GM10248 (cell line): ENCODE measurements at places on chromosomes 5 and 9.
A peak's percentile ranks its signal among the peaks of the same experiment; 100 is the strongest.

- DNase-seq: no peak
Observed at GRCh38 chr5:157816682-157817386, 42.1 kb downstream of the CLINT1 start.

DNA sequence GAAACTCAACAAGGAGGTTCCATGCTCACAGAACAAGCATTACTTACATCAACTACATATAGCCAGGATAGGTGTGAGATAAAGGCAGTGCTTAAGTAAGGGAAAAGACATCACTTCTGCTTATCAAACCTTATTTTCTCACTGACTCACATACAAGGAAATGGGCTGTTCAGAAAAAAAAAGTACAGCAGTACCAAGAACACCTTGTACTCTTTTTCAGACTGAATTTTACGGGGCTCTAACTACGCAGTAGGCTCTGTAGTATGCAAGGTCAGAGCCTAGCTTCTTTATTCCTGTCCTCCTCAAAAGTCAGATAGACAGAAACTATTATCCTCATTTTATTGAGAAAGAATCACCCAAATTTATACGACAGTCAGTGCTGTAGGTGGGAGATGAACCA lies 5.8 kb downstream of the PSMB7 start:
- DNase-seq: no peak

- no peak for DNase-seq
Observed at GRCh38 chr5:4584982-4585381, 555.1 kb upstream of the ADAMTS16 start.

GRCh38 chr5:80034962-80035821 lies at the start of gene THBS4:
Gene THBS4, plus strand, starts transcription at chr5:80035348. Its CDS starts 190 bp downstream, at chr5:80035538.
- no peak for DNase-seq

- no peak for DNase-seq
Observed at GRCh38 chr5:119341452-119342349, 14.1 kb upstream of the TNFAIP8 start.

GRCh38 chr5:143314099-143314498 lies 89.4 kb downstream of the NR3C1 start:
- DNase-seq: no peak

- DNase-seq: no peak
Observed at GRCh38 chr9:19424176-19424779, 15.5 kb downstream of the ACER2 start.

GRCh38 chr5:56327809-56328208 lies 94.7 kb upstream of the ANKRD55 start:
- DNase-seq: no peak

- no peak for DNase-seq
Observed at GRCh38 chr5:139092741-139093343, 105.3 kb downstream of the SIL1 start.

GRCh38 chr5:73900566-73900965 lies 274.6 kb downstream of the ARHGEF28 start:
- no peak for DNase-seq

- no peak for DNase-seq
Observed at GRCh38 chr5:51890435-51891116, 507.3 kb downstream of the ISL1 start.

DNA sequence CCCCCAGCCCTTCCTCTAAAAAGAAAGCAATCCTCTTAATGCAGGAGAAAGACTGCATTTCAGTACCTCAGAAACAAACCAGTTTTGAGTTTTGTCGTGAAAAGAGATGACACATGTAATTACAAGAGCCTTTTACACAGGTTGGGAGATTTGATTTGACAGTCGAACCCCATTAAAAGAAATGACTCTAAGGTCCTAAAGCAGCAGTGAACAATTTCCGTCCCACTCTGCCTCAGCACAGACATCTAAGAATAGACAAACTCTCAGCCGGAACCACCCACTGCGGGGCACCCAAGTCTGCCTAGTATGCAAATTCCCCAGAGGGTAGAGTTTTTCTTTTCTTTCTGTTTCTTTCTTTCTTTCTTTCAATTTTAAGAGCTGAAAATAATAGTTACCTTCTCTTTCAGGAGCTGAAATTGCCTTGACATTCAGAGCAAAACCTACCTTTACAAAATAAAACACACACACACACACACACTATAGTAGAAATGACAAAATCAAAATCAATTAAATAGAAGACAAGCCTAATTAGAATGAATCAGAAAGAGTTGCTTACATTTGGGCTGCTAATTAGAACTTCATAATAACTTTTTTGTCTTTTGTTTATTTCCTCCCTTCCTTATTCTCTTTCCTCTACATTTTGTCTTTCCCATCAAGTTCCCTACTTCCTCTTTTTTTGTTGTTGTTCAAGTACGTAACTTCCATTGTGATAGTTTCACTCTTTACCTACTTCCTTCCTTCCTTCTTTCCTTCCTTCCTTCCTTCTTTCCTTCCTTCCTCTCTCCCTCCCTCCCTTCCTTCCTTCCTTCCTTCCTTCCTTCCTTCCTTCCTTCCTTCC lies 65.1 kb downstream of the BASP1 start:
- peak; percentile 77 for DNase-seq

- DNase-seq: no peak
Observed at GRCh38 chr5:96577909-96578308, 84.3 kb upstream of the CAST start.

GRCh38 chr5:98163796-98164493 lies 609.5 kb upstream of the RGMB start:
- DNase-seq: no peak

DNA sequence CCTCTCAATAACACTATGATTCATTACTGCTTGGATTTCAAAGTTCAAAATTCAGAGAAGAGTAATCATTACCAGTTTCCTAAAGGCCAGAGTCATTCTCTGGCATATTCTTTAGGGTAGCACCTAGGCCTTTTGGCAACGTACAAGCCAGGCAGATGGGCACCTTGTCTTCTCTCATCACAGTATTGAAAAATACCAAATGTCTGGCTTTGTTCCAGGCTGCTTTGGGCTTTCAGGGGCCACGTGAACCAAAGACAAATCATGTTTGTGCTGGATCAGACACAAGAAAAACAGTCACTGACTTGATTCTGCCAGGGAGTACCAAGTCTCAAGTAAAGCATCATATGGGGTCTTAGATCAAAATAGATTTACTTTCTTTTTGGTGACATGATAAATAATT lies 15.5 kb downstream of the MEGF9 start:
- no peak for DNase-seq

- DNase-seq: no peak
Observed at GRCh38 chr5:87029951-87030350, 237.7 kb upstream of the RASA1 start.

DNA sequence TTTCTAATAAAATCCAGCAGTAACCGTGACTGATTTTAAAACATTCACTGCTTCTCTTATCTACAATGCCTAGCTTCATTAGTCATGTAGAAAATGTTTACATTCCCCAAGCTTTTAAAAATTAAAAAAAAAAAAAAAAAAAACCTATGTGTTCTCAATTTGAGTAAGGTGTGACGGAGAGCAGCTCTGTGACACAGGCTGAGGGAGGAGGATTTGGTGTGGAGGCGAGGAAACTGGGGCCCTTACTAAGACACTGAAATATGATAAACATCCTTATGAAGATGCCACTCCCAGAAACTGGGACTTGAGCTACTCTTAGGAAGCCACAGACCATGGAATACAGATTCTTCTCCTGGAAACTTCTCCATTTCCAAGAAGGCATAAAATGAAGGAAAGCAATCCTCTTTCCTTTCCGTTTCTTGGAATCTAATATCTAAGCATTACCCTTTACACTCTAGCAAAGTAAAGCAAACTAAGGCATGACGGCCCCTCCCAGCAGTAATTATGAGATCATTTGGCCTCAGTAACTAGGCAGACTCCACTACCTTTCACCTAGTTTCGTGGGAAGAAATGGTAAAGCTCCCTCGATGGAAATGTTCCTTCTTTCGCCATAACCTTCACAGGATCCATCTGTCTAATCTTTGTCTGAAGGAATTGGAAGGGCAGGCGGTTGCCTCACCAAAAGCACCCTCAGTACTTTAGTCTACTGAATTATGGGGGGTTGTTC lies 23.5 kb downstream of the GRAMD2B start:
- peak; percentile 56 for DNase-seq

DNA sequence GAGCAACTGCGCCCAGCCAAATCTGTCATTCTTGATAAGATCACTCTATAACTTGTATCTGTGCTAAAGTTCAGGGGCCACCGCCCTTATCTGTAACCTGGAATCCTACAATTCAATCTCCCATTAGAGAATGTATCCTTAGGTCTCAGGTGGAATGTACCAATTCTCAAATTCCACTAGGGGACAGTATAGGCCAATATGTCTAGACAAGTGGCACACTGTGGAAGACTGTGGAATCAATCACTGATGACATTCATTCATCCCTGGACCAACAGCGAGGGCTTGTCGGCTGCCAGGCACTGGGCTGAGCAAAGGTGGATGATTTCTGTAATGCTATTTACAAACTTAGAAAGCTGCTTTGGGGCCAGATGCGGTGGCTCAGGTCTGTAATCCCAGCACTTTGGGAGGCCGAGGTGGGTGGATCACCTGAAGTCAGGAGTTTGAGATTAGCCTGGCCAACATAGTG lies 28.7 kb upstream of the MEGF9 start:
- DNase-seq: peak; percentile 68

- DNase-seq: no peak
Observed at GRCh38 chr9:27856748-27857147, 283.5 kb upstream of the C9orf72 start.

- peak; percentile 28 for DNase-seq
Observed at GRCh38 chr9:114898741-114899140, 31.6 kb downstream of the TNFSF8 start.

- DNase-seq: no peak
Observed at GRCh38 chr9:36154331-36154952, 14.7 kb upstream of the CCIN start.

GRCh38 chr9:131567910-131568309 lies 22.6 kb downstream of the PRRT1B start:
- no peak for DNase-seq

- DNase-seq: peak; percentile 36
Observed at GRCh38 chr9:111891910-111892499, 4.6 kb upstream of the UGCG start.

- DNase-seq: no peak
Observed at GRCh38 chr9:109453210-109453842, 44.8 kb downstream of the PTPN3 start.

DNA sequence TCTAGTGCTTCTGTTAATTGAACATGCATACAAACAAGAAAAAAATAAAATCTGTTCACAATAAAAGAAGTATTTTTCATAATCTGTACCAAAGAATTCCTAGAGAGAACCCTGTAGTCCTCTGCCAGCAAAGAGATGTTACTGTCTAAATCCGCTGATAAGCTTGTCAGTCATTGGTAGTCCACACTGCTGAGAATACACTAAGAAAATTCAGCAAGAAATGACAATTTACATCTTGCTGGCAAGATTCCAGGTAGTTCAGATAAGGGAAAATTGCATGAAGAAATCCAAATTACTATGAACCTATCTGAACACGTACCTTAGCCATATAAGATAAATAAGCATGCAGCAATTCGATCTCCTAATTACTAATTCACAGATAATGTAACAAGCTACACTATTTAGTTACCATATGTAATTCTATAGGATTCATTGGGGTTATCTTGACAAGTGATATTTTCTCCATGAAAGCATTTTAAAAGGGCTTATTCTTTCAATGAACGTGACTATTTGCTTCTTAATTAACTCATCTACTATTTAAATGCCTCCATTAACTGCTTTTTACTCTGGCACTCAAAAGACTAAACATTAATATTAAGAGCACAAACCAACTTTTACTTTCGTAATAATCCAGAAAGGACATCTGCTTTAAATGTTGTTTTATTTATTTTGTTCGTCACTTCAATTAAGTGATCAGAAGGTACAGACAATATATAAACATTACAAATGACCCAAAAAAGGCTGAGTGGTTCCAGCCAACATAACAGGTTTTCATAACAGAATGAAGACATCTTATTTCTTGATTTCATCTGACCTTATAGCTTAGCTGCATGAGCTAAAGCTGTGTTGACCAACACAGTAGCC lies 9.7 kb downstream of the MPDZ start:
- DNase-seq: no peak

GRCh38 chr9:33817327-33818166 lies 587 bp downstream of the UBE2R2 start:
- peak; percentile 64 for DNase-seq

- no peak for DNase-seq
Observed at GRCh38 chr5:175253597-175253996, 190.4 kb downstream of the DRD1 start.

DNA sequence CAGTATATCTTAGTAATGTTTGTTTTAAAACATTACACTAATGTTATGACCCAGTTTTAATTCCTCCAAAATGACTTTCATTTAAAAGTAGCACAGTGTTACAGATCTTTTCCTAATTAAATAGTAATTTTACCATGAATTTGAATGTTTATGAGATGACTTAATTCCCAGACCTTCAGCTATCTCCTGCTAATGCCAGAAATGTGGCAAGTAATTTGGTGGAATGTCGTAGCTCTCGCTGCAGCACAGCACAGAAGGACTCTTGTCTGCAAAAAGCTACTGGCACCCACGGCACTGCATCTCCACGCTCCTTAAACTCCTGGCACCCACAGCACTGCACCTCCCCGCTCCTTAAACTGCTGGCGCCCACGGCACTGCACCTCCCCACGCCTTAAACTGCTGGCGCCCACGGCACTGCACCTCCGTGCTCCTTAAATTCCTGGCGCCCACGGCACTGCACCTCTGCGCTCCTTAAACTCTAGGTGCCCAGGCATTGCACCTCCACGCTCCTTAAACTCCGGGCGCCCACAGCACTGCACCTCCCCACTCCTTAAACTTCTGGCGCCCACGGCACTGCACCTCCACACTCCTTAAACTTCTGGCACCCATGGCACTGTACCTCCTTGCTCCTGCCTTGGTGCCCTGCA lies 163.1 kb downstream of the CDK5RAP2 start:
- DNase-seq: no peak

GRCh38 chr9:109182940-109183798 lies 16.1 kb upstream of the FRRS1L start:
- peak; percentile 50 for DNase-seq

DNA sequence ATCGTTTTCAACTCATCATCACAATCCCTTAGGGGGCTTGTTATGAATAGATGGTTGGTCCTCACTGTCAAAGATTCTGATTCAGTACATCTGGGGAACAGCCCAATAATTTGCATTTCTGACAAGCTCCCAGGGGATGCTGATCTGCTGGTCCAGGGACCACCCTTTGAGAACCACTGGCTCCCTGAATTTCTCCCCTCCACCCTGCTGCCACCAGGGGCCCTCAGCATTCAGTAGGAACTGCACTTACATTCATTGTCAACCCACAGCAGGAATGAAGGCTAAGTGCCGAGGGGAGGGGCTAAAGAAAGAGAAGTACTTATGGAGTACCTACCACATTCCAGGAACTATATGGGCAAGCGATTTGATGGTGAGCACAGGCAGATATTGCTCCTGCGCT lies 85.9 kb downstream of the BOD1 start:
- no peak for DNase-seq

- no peak for DNase-seq
Observed at GRCh38 chr5:68251804-68252522, 36.4 kb downstream of the PIK3R1 start.

GRCh38 chr5:142181096-142181495 lies 72.5 kb downstream of the NDFIP1 start:
- DNase-seq: no peak
